AG09319 (cell line): ENCODE measurements at places on chromosomes 4 and X.

GRCh38 chr4:185570727-185571126 is 35.4 kb upstream of the PDLIM3 start:
- no peak for DNase-seq

DNA sequence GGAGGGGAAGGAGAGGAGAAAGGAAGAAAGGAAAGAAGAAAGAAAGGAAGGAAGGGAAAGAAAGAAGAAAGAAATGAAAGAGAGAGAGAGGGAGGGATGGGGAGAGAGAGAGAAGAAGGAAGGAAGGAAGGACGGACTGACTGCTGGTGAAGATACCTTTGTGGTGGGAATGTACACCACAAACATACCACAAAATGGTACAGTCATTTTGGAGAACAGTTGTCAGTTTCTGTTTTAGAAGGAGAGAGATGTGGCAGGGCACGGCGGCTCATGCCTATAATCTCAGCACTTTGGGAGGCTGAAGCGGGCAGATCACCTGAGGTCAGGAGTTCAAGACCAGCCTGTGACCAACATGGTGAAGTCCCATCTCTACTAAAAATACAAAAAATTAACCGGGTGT is 40.0 kb upstream of the SHISA3 start:
- DNase-seq = no peak

DNA sequence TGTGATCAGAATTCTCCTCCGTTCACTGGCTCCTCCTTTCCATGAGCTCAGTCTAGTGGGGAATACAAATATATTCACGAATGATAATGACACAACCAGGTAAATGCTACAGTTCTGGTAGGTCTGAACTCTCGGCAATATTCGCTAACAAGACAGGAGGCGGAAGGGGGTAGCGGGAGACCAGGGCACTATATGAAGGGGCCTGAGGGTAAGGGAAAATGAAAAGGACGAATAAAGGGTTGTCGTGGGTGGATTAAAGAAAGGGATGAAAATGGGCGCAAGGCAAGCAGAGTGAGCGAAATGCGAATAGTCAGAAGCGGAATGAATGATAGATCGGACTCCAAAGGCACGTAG is 743 bp downstream of the NKAP start:
- DNase-seq = no peak

GRCh38 chrX:107726816-107727534 is 48.6 kb downstream of the TSC22D3 start:
- no peak for DNase-seq

- DNase-seq = no peak
Observed at GRCh38 chr4:151043803-151044515, 28.9 kb upstream of the LRBA start.

DNA sequence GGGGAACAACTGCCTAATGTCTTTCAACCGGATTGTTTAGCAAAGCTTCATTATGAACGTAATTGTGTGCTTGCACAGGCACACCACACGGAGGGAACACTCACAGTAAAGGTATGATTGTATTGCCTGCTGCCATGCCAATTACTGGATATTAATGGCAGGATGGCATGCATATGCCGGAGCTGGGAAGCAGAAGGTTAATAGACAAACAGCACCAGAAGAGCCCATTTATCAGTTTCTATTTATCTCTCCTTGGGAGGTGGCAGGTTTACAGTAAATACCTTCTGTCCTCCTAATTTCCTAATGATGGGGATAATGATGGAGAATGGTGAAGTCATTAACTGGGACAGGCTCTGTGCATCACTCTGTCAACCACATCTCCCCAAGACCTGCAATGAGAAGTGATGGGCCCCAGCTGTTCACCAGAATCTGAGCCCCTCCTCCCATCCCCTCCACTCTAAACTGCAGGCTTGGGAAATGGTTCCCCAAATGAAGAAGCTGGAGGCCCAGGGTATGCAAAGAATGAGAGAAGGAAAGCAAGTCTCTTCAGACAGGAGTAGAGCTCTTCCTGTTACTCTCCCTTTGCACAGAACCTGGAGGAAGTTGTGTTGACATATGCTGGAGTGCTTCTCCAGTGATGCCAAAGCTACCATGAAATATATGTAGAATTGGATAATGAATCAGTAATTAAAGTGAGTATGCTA is 160.8 kb downstream of the NAA11 start:
- DNase-seq = no peak

DNA sequence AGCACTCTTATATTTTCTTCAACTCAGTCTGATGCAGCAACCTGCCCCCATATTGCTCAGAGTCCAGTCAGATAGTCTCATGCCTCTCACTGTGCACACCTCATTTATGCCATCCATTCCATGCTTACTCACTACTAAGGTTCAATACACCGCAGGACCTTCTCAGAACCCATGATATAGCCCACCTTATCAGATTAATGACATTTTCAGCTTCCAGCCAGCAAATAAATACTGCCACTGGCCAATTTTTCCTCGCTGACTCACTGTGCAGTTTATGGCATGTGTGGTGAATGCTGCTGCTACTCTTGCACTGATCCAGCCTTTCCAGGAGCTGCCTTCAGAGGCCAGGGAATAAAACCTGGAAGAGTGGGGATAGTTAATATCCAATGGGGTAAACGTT is 380.6 kb upstream of the SPOCK3 start:
- no peak for DNase-seq

DNA sequence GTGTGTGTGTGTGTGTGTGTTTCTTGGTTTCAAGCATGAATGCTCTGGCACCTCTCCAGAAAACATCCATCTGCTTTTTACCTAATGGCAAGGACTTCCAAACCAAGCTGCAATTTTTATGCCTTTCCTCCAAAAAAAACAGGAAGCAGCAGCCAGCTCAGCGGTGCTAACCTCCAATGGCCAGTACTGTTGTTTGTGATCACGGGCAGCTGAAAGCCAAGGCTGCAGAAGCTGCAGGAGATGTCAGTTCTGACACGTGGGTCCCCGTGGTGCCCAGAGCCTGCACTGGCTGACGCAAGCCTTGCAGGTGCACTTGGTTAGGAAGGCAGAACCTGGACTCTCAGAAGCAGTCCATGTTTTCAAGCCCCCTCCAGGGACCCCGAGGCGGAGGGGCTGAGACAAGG is 313.6 kb upstream of the DDX53 start:
- DNase-seq = peak; percentile 82

- DNase-seq = no peak
Observed at GRCh38 chr4:6325788-6326290, 56.2 kb downstream of the WFS1 start.

DNA sequence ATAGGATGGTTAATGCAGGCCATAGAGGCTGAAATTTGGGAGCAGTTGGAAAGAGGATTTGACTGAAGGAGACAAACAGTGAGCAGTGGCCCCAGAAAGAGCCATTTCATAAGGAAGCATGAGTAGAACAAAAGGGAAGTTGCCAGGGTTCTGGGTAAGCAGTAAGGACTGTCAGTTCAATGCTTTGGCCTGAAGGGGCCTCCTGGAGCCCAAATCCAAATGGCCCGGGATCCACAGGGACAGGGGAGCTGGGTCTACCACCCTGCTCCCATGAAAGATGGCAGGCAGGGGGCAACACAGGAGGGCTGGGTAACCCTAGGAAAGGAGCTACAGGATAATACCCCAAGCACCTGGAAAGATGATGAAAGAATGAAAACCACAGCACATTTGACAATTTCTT is 4.1 kb upstream of the INTS6L start:
- no peak for DNase-seq

DNA sequence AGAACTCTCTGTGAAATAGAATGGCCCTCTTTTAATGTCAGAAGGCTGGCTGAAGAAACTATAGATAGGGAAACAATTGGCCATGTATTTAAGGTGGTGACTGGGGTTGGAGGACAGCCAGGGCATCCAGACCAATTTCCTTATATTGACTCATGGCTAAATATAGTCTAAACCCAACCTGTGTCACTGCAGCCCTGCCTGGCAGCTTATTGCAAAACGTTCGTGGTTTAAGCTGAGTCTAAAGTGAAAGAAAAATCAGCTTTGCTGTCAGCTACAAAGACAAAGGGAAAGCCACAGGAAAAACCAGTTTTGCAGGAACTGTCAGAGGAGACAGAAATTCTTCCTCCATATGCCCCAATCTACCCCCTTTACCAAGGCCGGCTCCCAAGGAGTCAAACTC is 902.8 kb upstream of the NDST4 start:
- no peak for DNase-seq

GRCh38 chr4:2177443-2178093 is 64.4 kb downstream of the HAUS3 start:
- DNase-seq = no peak

DNA sequence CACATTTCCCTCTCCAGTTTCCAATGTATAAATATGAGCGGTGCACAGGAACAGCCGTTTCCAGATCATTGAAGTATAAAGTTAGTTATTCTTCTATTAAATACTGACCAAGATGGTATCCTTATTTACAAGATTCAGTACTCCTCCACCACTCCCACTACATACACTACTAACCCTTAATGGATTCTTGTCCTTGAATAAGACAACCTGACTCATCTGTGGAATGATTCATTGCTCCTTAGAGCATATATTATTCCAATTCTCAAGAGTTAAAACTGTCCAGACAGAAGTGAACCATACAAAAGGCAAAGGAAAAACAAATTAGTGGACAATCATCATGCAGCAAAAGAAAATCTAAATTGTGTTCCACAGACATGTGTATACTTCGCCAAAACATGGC is 373.3 kb downstream of the IDS start:
- no peak for DNase-seq
